ENCODE measurements at places on chromosomes 6 and 20.

GRCh38 chr6:118665011-118665410, 13.6 kb upstream of the CEP85L start:
- no peak for DNase-seq

GRCh38 chr6:32152769-32153563, 975 bp upstream of the PPT2 start:
- DNase-seq = no peak

DNA sequence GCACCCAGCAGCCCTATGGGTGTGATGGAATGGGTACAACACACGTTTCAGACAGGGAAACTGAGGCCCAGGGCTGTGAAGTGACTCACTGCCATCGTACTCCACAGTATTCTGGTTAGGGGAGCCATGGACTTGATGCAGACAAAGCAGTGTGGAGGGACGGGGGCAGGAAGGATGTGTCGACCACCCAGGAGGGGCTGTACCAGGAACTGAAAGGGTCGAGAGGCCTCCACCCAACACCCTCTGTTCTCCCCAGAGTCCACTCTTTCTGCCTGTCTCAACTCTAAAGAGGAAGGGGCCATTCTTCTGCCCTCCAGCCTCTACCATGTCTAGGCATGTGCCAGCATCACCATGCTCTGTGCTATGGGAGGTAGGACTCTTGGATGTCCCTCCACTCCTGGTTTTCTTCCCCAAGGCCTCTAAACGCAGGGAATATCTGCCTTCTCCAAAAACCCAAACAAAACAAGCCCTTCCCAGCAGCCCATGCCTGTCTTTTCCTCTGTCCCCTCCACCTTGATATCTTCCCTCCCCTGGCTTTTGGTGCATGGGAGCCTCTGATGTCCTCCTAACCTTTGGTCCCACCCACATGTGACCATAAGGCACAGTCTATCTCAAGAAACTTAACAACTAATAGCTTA, 7.4 kb downstream of the SLC22A1 start:
- DNase-seq = no peak

GRCh38 chr20:42429761-42430458, 759.8 kb downstream of the PTPRT start:
- DNase-seq = no peak

- DNase-seq = no peak
Measured at GRCh38 chr20:20430066-20430465, 62.2 kb downstream of the INSM1 start.

DNA sequence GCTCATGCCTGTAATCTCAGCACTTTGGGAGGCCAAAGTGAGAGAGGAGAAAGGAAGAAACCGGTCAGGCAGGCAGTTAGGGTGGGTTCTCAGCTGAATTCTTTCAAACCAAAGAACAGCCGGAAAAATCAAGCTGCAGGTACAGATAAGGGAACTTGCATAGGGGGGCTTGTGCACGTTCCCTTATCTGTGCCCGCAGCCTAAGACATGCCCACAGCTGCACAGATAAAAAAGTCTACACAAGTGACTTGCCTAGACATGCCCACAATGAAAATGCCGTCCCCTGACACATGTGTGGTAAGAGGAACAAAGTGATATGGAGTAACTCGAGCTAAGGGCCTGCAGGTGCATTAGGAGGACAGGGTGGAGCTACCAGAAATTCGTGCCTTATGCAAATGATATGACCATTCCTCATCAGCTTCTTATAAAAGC, 175.8 kb upstream of the SALL4 start:
- DNase-seq = no peak

DNA sequence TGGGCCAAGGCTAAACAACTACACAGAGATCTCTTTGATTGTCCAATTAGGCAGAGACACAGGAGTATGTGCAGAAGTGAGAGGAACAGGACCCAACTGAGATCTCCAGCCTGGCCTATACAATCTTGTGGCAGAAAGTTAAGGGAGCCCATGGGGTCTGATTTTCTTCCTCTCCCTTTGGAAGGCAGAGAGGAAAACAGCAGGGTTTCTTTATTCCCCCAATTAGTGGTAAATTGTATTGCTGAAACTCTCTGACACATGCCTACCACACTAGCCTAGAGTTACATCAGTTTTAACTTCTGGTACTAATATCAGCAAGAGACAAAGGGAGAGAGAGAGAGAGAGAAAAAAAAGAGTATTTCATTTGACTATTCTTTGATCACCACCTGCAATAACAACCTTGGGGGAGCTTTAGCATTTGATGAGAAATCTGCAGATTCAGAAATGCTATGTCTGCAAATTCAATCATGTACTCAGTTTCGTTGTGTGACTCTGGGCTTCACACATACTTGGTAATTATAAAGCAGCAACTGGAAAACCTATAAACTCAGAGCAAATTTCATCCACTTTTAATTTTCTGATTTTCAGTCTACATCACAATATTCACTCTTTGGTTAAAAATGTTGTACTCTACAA, 260.3 kb upstream of the SPTLC3 start:
- DNase-seq = no peak

DNA sequence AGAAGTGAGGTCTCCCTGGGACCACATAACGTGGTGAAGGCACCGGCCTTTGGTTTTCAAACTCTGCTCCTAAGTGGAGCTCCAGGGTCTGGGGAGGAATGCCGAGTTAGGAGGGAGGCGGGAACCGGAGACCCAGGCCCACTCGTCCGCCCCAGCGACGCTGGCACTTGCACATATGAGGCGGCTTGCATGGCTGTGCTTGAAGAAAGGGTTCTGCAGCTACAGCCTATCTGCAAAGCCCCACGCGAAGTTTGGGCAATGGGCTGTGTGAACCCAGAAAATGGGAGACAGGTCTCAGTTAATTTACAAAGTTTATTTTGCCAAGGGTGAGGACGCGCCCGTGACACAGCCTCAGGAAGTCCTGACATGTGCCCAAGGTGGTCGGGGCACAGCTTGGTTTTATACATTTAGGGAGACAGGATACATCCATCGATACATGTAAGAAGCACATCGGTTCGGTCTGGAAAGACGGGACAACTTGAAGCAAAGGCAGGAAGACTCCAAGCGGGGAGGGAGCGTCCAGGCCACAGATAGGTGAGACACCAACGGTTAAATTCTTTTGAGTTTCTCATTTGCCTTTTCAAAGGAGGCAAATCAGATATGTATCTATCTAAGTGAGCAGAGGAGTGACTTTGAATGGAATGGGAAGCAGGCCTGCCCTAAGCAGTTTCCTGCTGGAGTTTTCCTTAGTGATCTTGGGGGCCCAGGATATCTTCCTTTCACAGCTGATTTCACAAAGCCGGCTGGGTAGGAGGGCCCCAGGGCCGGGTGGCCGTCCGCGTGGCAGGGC, 782 bp upstream of the PCMTD2 start:
- DNase-seq = no peak

DNA sequence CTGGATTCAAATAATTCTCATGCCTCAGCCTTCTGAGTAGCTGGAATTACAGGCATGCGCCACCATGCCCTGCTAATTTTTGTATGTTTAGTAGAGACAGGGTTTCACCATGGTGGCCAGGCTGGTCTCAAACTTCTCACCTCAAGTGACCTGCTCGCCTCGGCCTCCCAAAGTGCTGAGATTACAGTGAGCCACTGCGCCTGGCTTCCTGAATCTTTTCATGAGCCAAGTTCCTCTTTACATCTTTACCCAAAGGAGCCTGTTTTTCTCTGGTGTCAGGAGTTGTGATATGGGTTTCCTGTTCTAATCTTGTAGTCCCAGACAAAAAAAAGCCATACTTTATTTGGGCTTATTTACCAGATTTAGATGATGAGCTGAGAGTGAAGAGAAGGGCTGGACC, 34.4 kb downstream of the PCNA start:
- DNase-seq = no peak

- DNase-seq = no peak
Measured at GRCh38 chr20:4014031-4014474, 1.3 kb downstream of the RNF24 start.
